ENCODE measurements at places on chromosomes 2 and 18.

DNA sequence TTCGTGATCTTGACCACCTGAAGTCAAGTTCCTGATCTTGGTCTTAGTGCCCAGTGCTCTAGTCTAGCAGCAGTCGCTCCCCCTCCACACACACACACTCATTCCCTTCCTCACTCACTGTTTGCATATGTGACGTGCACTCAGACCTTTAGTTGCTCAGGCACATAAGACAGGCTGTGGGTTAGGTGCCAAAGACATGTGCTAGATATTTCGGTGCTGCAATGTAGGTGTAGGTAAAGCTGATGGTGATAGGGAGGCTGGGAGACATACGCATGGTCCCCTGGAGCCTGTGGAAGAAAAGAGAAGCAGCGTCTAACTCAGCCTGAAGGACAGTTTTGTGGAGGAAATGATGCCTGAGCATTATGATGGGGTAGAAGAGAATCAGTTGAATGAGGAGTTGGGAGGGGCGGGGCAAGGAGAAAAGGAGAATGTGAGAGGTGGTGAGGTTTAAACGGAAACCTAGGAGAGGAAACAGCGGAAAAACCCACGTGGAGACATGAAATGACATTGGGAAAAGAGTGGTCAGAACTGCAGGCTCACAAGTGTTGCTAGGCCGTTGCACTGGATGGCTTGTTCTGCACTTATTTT, 3.8 kb downstream of the TTC39C start:
- DNase-seq = no peak

DNA sequence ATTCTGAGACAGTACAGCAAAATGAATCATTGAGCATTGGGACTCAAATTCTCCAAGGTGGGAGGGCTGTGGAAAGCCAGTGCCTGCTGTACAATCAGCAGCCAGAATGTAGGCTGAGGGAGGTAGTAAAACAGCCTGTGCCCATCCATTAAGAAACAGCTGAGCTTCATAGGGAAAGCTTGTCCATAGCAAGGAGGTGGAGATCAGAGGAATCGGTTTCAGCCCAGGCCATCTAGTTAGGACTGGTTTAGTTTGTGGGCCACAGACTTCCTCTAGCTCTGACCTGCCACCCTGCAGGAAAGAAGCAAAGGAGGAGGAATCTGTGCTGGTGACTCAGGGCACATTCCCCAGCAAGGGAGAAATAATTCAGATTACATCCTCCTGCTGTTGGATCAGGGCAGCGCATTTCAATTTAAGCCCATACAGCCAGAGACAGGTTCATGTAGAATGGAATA, 333.4 kb downstream of the SETBP1 start:
- no peak for DNase-seq

DNA sequence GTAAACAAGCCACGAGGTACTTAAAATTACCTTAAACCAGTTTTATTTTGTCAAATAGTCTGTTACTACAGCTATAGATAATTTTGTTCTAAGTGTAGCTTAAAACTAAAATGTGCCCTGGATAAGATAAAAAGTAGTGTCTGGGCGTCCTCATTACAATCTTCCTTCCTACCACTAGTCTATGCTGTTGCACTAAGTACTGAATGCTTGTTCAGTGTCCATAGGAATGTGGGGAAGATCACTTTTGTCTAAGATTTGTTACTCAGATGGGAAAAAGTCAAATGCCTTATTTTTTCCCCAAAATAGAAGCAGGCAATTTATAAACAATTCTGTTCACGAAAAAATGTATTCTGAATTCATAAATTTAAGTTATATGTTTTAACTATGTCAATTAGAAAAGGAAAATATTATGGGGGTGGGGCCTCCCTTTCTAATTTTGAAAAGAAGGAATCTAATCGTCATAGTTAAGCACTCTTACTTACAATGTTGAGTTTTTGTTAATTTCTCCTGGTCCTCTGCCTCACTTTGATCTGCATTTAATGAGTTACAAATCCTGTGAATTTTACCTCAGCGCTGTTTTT, 140.4 kb upstream of the VRK2 start:
- peak; percentile 12 for DNase-seq

DNA sequence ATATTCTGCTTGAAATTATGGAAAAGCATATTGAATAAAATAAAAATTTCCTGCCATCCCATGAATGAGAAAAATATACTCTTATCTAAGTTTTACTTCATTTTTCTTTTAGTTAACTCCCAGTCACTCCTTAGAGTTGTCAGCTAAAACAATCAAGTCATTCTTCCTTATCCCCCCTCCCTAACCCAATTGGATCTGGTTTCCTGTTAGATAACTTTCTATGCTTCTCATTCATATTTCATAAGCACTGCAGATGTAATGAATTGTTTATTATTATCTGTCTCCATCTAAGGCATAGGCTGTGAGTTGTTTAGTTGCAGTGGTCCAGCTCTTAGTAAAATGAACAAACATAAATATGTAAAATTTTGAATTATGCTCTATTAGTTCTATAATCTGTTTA, 244.0 kb upstream of the GCFC2 start:
- no peak for DNase-seq

GRCh38 chr2:117359266-117359914, 455.1 kb upstream of the DDX18 start:
- no peak for DNase-seq

DNA sequence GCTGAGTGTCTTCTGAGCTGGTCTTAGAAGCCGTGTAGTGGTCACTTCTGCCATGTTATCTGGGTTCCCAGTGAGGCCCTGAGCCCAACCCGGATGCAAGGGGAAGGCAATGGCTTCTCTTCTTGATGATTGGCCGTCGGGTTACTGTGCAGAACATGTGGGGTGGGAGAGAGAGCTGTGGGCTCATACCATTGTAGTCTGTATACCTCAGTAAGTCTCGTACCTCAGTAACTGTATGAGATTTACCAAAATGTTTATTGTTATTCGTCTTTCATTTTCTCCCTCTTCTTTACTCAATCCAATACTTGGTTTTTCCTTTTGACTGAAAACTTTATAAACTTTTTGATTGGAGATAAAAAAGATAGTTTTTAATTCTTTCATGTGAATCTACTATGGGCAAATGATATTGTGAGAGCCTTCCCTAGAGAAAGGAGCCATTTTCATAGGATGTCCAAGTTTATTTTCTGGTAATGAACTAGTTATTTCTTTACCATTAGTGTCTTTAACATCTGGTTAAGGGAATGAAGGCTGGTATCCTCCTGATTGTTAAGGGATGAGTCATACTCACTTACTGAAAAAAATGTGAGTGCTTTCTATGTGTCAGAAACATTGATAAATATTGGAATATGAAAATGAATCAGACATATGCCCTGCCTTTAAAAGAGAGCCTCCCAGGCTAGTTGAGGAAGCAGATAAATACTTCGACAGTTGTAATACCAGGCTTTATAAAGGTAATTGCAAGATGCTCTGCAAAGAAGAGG, 129.9 kb downstream of the PRPF40A start:
- no peak for DNase-seq
